ENCODE measurements at places on chromosomes 7 and 10. TPM values are rescaled to one million over a fixed set of nuclear protein-coding genes. Genes with fewer than 3 reads are reported as not detected.

- DNase-seq = no peak
These were observed 135.3 kb downstream of the PTPN20 start for GRCh38 chr10:47046321-47047126.

PLXNA4 gene
- total RNA-seq = 0.70 TPM

GRCh38 chr10:132200344-132201110, 13.8 kb downstream of the DPYSL4 start:
- no peak for DNase-seq

DNA sequence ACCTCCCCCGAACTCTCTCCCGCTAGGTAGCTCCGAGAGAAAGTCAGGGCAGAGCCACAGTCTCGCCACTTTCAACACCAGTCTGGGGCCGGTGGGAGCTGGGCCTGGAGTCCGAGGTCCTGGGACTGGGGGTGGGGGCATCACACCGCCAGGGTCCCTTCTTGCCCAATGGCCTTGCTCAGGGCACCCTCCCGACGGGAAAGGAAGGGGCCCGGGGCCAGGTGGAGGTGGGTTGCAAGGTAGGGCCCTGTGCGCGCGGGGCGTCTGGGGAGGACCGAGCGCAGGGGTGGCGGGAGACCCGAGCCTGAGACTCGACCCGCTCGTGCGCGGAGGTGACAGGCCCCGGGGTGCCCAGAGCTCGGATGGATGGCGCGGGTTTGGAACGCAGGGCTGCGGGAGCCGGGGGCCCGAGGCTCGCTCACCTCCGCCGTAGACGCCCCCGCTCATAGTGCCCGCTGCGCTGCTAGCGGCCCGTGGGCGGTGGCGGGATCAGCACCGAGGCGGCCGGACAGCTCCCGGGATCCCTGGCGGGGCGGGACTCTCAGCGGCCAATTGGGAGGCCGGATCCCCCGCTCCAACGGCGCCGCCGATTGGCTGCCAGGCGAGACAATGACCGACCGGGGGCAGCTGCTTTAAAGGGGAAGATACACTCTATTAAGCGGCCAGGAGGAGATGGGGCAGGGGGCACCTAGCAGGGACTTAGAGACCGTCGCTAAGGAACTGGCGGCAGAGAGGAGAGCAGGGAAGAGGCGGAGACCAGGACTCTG, at the start of gene ACTL6B:
TSS of gene ACTL6B (minus strand) at position 541 of the 767 bp plus-strand sequence. CDS start at position 447, 94 bp downstream.
- DNase-seq = peak; percentile 66

- no peak for DNase-seq
These were observed 51.6 kb downstream of the DGKI start for GRCh38 chr7:137795211-137795610.

CYP26C1 gene
- not detected for total RNA-seq

DNA sequence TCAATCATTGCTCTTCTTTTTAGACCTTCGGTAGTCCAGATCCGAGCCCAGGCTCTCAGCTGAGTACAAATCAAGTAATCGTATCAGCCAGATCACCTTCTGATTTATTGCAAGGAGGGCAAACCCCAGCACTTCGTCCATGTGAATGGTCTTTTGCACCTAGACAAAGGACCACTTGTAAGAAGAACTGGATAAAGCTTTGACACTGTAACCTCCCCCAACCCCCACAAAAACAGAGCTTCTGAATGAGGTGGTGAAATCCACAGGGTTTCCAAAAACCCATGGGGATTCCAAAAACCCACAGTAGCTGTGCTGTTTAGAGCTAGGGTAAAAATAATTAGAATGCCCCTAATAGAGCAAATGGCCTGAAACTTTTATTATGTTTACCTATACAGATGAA, 148.8 kb upstream of the ODAD2 start:
- no peak for DNase-seq

- DNase-seq = peak; percentile 39
These were observed 103.7 kb downstream of the RBM20 start for GRCh38 chr10:110747609-110748464.

DNA sequence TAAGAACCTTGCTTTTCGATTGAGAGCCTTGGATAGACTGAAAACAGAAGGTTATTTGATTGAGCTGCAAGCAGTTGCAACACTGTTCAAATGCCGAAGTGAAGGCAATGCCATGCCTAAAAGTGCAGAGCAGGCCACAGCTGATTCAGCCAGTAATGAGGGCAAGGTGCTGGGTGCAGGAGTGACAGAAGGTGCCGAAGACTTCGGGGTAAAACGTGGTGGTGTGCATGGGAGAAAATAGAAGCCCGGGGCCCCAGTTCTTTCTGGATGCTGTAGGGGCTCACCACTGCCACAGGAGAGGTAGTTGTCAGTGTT, 43.6 kb upstream of the GATAD1 start:
- no peak for DNase-seq

DNA sequence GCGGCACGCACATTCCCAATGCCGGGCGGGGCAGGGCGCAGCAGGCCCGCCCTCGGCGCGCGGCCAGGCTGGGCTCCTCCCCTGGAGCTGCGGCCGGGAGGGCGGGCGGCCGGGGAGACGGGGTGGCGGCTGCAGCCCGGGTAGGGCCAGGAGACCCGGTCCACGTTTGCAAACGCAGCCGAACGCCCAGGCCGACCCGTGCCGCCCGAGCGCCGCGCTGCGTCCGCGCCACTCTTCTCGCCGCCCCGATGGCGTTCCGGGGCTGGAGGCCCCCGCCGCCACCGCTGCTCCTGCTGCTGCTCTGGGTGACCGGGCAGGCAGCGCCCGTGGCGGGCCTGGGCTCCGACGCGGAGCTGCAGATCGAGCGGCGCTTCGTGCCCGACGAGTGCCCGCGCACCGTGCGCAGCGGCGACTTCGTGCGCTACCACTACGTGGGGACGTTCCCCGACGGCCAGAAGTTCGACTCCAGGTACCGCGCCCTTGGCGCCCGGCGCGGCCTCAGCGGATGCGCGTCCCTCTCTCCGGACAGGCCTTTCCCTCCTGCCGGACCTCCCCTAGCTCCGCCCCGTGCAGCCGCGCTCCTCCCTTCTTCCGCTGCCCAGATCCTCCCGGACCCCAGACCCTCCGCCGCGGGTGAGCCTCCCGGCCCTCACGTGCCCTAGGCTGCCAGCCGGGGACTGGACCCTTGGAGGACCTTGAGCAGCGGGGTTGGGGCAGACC, at the start of gene FKBP9:
TSS of gene FKBP9 (plus strand) at position 115 of the 720 bp plus-strand sequence. CDS start at position 249, 134 bp downstream.
- DNase-seq = peak; percentile 19

DNA sequence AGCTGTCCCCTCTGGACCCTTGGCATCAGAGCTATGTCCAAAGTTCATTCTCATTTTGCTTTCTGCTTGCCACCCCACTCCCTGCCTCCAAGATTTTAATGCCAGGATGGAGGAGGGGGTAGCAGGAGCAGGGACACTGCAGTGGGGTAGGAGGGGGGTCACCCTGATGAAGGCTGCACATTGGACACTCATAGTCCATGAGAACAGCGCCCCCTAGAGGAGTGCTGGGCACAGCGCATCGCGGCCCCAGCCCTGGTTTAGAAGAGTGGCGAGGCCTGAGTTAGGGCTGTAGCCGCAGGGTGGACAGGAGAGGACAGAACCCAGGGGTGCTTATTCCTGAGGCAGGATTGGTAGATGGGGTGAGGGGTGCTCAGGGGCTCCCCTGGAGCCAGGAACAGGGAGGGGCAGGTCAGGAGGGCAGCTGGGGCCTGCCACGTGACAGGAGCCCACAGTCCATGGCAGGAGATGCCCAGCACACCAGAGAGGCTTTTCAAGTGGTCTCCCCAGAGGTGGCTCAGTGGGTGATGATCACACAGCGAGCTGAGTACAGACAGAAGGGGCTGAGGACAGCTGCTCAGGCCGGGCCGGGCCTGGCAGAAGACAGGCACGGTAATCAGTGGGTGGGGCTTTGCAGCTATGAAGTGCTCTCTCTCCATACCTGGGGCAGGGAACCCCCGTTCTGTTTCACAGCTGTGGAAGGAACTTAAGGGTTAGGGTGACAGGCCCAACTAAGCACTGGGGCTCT, 71.4 kb downstream of the NEURL1 start:
- peak; percentile 74 for DNase-seq

- DNase-seq = no peak
These were observed 93.1 kb downstream of the COBL start for GRCh38 chr7:51223505-51223904.

DNA sequence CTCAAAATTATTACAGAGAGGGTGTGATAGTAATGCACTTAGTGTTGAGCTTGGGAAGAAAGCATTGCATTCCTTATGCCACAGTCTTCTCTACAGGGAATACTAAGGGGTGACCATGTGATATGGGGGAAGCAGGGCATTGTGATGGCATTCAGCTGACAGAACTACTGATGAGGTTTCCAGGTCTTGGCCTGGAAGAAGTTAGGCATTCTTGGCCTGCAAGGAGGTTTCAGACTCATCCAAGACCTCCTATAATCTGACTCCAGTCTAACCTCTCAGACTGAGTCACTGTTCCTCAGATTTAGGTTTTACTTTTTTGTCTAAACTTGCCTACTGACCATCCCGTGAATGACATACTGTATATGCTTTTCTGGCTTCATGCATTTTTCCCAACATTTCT, 7.9 kb downstream of the STMP1 start:
- no peak for DNase-seq

- DNase-seq = no peak
These were observed 76.8 kb upstream of the FRMD4A start for GRCh38 chr10:14407567-14407966.

HNRNPF gene
- total RNA-seq = 445 TPM

DNA sequence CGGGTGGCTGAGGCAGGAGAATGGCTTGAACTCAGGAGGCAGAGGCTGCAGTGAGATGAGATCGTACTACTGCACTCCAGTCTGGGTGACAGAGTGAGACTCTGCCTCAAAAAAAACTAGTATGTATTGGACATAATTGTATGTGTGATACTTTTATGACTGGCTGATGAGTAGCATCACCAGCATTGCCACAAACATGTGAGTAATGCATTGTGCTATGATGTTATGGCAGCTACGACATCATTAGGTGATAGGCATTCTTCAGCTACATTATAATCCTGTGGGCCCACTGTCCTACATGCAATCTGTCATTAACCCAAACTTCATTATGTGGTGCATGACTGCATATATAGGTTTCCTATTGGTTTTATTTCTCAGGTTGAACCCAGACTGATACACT, 352.4 kb downstream of the GALNT17 start:
- DNase-seq = no peak

GRCh38 chr10:48931188-48931587, 8.5 kb downstream of the LRRC18 start:
- DNase-seq = no peak

DNA sequence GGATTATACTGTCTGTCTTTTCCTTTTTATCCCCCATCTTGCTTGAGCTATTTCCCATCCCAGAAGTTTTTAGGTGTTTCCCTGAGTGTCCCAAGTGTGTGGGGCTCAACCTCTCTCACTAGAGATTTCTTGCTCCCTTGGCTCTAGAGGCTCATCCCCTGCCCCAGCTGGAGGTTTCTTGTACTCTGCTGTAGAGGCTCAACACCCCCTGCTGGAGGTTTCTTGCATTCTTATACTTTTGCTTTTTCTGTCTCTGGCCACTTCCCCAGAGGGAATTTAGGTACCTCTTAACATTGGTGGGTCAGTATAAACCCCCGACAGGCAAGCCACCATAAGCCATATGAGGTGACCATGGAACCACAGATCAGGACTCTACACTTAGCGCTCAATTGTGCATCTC, 114.2 kb upstream of the FAM3C start:
- DNase-seq = peak; percentile 17

ERVW-1 gene
- not detected for total RNA-seq

GRCh38 chr7:16684935-16685334, 39.0 kb downstream of the BZW2 start:
- no peak for DNase-seq

DNA sequence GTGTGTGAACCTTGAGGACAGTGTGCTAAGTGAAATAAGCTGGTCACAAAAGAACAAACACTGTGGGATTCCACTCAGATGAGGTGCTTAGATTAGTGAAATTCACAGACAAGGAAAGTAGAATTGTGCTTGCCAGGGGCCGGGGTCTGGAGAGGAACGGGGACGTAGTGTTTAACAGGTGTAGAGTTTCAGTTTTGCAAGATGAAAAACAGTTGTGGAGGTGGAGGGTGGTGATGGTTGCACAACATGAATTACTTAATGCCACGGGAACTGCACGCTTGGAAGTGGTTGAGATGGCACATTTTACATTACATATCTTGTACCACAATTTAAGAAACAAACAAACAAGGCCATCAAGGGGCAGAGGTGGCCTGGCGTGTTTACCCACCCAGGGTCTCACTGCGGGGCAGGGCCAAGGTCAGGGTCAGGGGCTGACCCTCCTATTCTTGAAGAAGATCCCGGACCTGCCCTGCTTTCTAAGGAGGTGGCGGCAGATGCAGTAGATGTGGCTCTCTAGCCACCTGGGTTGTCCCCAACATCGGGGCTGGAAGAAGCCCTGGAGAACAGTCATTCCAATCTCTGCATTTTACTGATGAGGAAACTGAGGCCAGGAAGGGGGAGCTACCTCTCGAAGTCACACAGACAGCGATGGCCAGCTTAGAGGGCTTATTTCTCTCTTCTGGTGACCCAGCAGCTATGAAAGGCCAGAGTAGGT, 91.5 kb upstream of the LRRC4 start:
- no peak for DNase-seq

DNA sequence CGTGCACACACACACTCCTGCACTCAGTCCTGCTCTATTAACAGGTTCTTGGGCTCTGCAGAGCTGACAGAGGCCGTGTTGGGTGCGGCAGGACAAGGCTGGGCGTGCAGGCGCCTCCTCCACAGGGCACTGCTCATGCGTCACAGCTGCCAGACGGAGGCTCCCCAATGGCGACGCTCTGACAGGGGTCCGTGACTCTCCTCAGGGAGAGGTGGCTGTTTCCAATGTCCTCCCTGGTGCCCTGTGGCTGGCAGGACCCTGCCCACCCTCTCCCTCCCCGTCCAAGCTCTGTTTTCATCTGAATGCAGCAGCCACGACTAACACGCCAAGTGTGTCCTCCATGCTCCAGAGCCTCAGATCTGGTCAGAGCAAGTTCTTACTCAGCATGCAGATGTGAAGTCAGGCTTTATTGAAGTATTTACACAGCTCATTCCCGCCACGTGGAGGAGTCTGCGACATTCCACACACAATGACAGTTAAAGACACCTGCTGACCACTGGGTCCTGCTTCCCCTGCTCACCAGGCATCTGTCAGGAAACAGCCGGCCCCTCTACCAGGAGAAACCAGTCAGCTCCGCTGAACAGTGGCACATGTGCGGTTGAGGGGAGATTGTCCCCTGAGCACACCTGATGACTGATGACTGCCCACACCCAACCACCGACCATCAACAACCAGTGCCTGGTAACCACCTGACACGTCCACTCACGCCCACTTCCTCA, 116.7 kb downstream of the VIPR2 start:
- DNase-seq = no peak

DNA sequence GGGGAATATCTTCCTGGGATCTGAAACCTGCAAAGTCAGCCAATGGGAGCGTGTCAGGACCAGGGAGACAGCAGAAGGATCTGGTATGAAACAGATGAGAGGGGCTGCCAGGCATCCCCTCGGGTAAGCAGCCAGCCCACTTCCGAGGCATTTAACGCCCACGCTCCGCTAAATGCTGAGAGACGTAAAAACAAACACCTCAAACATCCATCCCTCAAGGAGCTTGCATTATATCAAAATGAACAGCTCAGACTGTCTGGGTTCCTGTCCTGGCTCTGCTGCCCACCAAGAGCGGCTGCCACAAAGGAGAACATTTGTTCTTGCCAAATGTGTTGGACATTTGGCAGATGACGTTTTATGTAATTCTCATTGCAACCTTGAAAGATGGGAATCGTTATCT, 7.0 kb upstream of the SERPINE1 start:
- DNase-seq = peak; percentile 34

Data from activated CD8-positive, alpha-beta T cell treated with anti-CD3 and anti-CD28 coated beads for 36 hours (primary cell).